Stimulated activated CD4-positive, alpha-beta T cell treated with anti-CD3 and anti-CD28 coated beads, Interleukin-12 subunit alpha, Interleukin-12 subunit beta, amount 100 ng/mL, for 48 hours (primary cell): ENCODE measurements at places on chromosomes 2 and 18.

DNA sequence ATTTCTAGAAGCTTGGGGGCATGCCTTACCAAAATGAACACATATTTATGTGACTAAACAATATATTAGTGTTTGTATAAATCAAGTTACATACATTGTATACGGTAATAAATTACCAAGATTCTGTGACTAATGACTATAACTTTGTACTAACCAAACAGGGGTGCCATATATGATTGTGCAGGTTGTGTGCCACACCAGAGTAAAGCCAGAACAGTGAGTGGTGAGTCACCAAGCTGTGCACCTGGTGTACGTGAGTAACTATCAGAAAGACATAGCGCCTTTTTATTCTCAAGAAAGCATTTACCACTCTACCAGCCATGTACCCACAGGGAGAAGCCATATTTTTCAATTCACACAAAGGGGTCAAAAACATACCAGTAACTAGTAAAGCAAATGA, 453.2 kb upstream of the PIK3C3 start:
- DNase-seq = no peak

GRCh38 chr2:62741127-62741526, 35.6 kb downstream of the EHBP1 start:
- DNase-seq = no peak

- no peak for DNase-seq
Measured at GRCh38 chr2:50379351-50379750, 652.6 kb downstream of the NRXN1 start.

DNA sequence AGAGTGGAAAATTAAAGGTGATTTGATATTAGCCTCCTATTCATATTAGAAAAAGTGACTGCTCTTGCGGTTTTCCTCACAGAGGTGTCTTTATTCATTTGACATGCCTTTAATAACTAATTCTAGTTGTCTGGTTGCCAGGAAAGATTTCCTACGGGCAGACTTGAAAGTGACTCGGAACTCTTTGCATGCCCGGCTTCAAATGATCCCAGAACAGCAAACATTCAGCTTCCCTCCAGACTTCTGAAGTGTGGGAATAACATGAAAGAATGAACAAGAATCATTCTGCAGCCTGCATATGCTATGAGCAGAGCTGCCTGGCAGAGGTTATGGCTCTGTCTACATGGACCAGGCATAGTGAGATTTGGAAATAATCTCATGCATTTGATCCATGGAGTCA, 89.6 kb upstream of the PKDCC start:
- DNase-seq = no peak

DNA sequence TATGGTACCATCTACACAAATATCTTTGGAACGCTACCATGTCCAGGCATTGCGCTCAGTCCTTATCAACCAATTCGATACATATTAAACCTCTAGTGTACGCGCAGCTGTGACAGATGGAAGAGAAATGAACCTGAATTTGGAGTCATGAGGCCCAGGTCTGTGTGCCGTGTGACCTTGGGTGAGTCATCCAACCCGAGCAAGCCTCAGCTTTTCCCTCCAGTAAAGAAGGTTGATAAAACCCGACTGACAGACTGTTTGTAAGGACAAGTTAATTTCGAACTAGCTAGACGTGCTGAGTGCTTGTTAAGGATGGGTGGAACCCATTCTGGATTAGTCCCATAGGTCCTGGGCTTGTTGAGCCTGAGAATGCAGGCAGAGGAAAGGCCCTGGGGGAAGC, 28.2 kb downstream of the GREB1 start:
- DNase-seq = no peak

DNA sequence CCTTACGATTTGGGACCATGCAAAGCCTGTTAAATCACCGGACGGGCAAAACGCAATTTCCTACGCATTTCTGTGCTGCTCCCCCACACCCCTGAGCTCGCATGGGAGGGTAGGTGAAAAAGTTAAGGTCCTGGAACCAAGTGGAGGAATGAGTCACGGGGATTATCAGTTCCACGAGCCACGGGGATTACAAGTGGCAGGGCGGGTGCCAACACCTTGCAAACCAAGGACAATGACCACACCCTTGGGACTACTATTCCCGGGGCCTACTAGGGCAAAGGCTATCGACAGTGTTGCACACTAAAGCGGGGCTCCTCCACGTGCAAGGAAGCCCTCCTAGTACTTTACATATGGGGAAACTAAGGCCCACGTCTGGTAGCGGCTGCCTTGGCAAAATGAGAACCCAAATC, 447 bp downstream of the RETSAT start:
- no peak for DNase-seq

DNA sequence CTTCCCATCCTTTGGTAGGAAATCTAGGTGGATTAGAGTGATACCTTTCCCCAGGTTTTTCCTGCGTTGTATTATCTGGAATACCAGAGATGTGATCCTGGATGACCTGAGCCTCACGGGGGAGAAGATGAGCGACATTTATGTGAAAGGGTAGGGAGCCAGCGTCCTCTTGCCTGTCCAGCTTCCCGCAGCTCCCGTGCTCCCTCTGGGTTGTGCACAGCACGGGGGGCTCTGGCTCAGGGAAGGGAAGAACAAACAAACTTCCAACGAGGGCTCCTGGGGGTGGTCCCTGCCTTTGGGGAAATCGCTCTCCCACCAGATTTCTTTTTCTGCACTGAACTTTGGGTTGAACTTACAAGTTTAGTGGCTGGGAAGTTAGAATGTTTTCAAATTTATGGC, 215.7 kb downstream of the DYSF start:
- no peak for DNase-seq

DNA sequence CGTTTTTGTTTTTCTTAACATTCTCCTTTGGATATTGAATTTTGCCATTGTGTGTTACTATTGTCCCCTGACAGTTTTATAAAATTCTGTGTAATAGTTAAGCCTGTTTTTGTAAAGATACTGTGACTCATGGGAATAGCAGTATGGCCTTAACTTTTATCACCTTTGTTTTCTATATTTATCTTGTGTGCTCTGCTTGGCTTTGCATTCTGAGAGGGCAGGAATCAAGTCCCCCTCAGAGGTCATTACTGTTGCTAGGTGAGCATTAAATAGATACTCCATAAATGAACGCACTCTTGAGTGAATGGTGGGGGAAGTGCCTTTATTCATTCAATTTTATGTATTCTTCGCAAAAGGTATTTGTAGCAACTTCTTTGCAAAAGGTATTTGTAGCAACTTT, 160.0 kb downstream of the PHLPP1 start:
- DNase-seq = no peak

GRCh38 chr2:36416370-36417165, 61.0 kb downstream of the CRIM1 start:
- no peak for DNase-seq

DNA sequence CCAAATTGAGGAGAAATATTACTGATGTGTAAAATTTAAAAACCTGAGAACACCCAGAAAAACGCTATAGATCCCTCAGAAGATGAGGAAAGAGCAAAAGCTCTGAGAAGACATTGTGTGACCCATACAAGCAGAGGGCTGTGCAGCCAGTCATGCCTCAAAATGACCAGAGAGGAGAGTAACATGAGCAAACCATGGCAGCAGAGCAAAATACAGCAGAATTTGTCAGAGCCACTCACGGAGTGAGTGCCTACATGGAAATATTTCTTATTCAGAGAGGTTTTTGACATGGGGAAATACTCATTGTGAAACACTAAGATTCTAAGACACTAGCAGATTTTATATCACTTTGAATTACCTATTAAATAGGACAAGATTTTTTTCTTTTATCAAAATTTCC, 96.8 kb upstream of the DNAJC10 start:
- no peak for DNase-seq

GRCh38 chr2:205902900-205903237, 183.1 kb downstream of the INO80D start:
- DNase-seq = no peak

DNA sequence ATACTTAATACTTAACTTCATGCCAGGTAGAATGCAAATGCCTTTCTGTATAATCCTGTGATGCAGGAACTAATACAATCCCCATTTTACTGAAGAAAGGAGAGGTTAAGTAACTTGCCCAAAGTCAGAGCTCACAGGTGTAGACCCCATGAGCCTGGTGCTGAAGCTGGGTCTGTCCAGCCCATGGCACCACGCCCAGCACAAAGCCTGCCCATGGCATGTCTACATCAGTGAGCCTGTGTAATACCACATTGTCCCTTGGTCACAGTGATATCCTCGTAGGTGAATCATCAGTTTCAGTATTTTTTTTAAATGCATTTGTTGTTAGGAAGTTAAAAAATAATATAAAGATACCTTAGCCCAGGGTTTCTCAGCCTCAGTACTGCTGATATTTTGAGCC, 69.9 kb upstream of the MCFD2 start:
- DNase-seq = peak; percentile 26

- DNase-seq = no peak
Measured at GRCh38 chr2:98448441-98449145, 3.9 kb downstream of the INPP4A start.

- no peak for DNase-seq
Measured at GRCh38 chr2:242029422-242030225, 160.1 kb downstream of the RTP5 start.

GRCh38 chr2:175111200-175111657, 56.8 kb downstream of the ATF2 start:
- DNase-seq = no peak

DNA sequence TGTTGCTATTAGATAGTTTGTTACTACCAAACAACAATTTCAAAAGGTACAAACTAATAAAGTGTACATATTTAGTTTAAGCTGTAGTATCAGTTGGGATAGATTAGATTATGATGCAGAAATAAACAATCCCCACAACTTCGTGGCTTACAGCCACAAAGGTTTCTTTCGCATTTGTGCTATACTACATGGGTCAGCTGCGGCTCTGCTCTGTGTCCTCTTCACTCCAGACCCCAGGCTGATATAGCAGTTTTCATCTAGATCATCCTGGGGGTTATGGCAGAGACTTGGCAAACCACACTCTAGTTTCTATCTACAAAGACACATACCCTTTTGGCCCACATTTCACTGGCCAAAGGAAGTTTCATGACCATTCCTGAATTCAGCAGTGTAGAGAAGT, 108.0 kb upstream of the SP5 start:
- no peak for DNase-seq

DNA sequence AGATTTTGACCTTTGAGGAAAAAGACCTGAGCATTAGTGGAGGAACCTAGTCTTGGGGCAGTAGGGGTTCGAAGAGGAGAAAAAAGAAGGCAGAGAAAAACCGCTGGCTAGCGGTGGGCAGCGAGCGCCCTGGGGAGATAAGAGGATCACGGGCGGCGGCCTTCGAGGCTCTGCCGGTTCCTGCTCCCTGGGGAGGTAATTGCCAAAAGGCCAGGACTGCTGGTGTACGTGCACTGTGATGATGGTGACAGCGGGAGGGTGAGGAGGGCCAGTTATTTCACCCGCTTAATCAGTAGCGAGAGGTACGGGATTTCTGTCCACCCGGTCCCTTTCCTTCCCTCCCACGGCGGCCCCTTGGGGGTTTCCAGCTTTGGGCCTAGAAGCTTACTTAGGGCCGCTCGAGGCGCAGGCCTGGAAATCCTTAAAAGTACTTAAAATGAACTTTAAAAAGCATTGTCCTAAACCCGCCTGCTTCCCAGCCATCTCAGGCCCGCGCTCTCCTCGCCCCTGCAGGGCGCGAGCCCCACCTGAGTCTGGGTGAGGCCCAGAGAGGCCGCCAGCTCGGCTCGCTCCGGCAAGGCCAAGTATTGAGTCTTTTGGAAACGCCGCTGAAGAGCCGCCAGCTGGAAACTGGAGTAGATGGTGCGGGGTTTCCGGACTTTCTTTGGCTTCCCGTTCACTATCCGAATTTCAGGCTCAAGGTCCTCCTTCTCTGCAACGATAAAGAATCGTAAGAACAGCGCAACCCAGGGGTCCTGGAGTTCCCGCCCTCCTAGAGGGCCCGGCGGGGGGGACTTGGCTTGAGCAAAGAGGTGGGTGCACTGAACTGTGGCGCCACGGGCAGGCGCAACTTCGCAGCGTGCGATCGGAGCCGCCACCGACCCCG, 1.5 kb downstream of the DLX2 start:
- no peak for DNase-seq

- no peak for DNase-seq
Measured at GRCh38 chr18:32470460-32470713, 295 bp downstream of the GAREM1 start.

- no peak for DNase-seq
Measured at GRCh38 chr2:202278944-202279343, 13.4 kb downstream of the NOP58 start.

DNA sequence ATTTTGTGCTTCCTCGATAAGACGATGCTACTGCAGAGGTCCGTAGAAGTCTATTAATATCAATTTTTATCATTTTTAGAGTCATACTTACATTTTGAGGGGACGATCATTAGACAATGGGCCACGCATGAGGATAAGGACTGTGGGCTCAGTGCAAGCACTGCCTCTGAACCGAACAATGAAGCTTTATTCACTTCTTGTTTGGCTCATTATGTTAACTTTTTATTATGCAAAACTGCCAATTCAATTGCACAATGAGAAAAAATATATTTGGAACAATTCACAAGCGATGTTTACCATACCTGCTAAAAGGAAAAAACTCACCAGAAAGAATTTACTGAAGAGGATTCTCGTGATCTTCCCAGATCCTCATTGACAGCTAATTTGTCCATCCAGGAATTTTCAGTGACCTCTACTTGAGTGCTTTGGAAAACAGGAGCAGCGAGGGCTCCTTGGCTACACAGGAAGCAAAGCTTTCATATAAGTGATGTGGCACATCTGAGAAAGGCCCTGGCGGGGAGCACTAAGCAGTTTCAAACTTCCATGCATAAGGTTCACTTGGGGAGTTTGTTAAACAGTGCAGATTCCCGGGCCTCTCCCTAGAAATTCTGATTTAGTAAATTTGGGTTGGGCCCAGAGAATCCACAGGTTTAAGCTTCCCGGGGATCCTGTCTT, 13.3 kb upstream of the CAPN13 start:
- DNase-seq = no peak

DNA sequence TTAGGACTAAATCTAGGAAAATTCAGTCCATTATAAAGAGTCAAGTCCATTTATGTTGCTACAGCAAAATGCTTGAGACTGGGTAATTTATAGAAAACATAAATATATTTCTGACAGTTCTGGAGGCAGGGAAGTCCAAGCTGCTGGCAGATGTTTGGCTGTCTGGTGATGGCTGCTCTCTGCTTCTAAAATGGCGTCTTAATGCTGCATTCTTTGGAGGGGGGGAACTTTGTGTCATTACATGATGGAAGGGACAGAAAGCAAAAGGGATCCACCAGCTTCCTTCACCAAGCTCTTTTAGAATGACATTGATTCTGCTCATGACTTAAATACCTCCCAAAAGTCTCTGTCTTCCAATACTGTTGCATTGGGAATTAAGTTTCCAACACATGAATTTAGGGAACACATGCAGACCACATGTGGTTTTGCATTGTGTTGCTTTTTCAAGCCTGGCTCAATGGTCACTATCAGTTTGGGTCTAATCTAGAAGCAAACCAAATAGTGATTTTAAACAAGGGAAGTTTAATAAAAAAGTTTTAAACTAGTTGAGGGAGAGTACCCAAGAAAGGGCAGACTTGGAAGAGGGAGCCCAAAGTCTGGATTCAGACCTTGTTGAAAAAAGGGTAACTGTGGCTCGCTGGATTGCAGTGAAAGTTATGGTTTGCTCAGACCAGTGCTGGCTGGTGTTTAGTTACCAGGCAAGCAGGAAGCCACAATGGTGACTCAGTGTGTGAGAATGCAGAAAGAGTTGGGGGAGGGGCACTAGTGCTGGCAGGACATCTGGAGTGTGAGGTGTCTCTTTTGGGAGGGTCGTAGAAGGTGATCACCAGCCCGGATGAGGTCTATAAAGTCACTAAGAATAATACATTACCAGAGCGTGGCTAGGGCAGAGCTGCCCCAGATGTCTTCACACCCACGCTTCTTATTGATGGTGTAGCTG, 30.8 kb downstream of the C18orf54 start:
- DNase-seq = peak; percentile 16
